Stimulated activated CD8-positive, alpha-beta memory T cell treated with anti-CD3 and anti-CD28 coated beads, Interleukin-7, amount 100 ng/mL, for 48 hours (primary cell): ENCODE measurements at places on chromosomes 3 and 15.

GRCh38 chr3:196323016-196323415 is 5.0 kb upstream of the DYNLT2B start:
- no peak for DNase-seq

GRCh38 chr3:100864471-100865250 is 128.6 kb downstream of the ABI3BP start:
- DNase-seq, result no peak

GRCh38 chr3:169790687-169791429 is 17.7 kb downstream of the MYNN start:
- no peak for DNase-seq

DNA sequence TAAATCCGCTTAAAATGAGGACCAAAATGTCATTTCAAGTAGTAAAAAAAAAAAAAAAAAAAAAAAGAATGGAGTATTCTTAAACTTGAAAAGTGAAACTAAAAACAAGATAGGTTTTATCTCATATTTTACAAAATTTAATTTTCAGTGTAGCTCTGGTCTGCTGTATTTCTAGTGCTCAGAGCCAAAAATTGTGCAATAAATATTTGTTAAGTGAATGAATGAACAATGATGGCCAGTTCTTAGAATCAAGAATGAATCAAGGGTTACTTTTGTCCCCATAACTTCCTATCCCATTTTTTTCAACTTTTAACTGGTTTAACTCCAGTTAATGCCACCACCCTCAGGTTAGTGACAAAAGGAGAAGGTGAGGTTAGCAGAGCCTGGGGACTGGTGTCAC is 214.4 kb downstream of the ABHD5 start:
- DNase-seq, result no peak

GRCh38 chr3:125511420-125512118 is 8.4 kb downstream of the SNX4 start:
- no peak for DNase-seq

- peak; percentile 1 for DNase-seq
Observed at GRCh38 chr3:188000361-188000861, 153.5 kb upstream of the LPP start.

- no peak for DNase-seq
Observed at GRCh38 chr15:31412824-31413223, 86.2 kb downstream of the KLF13 start.

DNA sequence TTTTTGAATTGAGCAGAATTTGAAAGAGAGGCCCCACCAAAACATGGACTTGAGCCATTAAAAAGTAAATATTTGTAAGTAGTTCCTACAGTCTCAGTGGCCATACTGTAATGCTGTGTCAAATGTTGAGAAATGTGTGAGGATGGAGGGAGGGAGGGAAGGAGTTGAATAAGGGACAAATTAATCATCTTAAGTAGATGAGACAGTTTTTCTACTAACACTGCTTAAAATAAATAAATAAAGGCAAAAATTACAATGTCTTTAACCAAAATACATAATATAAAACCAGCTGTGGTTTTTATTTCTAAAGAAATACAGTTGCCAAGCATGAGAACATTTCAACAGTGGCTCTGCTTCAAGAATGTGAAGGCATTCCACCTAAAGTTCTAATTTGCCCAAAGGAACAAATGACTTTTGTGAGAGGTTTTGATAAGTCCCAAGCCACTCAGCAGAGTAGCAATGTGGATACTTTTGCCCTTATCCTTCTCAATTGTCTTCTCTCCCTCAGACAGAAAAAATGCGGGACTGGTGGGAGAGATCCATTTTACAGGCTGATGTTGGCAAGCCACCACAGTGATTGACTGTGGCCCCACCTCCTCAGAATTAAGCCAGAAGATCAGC is 427.0 kb upstream of the RARB start:
- no peak for DNase-seq

DNA sequence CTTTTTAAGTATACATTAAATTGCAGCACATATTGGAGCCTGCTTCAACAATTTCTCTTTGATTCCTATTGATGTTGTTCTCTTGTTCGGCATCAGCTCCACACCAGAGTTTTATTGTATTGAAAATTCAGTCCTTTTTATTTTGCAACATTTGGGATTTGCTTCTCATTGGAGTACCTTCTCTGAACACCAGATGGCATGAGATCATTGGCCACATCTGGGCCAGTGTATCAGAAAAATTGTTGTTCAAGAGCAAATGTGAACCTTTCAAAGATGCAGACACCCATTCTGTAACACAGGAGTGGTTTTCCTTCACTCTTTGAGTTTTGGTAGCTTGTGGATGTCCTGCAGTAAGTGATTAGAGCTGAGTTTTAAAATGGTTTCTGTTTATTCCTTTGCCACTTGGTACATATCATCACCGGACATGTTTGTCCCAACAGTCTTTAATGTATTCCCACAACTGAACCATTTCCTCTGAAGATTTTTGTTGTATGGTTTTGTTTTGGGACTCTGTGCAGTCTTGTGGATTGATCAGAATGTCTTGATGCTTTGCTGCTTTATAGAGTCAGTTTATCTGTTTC is 96.1 kb downstream of the MCTP2 start:
- no peak for DNase-seq

DNA sequence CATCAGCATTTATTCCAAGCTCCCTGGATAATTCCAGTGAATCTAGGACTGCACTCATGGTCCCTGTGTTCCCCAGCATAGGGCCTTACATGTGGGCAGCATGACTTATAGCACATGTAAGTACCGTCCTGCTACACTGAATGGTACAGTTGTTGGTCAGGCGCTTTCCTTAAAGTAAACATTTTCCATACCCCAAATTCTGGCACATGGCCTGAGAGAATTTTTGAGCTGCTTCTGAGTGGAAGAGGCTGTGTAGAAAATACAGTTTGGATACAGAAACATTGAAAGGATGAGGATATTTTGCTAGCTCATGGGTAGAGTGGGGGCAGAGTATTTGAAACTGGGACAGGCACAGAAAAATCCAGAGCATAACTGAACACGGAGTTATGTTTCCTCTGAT is 27.6 kb downstream of the CORO2B start:
- no peak for DNase-seq

DNA sequence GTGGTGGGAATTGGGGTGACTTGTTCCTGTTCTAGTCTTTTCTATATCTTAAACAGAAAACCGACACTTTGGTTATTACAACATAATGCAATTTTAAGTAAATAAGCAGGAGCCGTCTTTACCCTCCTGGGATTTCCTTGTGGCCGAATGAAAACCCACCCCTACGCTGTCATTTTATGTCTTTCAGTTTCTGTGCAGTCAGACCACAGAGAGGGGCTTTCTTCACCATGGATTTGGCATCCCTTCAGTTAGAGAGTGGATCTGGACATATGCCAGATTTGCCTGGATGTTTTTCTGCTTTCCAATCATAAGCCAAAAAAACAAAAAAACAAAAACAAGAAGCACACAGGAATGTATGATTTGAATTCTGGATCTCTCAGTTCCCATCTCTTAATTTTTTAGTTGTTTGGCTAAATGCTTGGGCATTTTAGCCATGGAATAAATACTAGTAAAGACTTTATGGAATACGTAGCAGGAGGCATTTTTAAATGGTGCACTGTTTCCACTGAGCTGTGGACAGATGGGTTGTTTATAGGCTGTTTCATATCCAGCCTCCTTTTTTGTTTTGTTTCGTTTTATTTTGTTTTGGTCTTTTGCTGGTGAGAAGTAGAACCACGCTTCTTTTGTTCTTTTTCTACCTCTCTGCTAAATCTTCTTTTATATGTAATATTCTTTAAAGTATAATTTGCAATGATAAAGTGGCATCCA is 272.9 kb downstream of the FEZF2 start:
- no peak for DNase-seq

GRCh38 chr3:12777171-12777570 is 18.1 kb upstream of the TMEM40 start:
- no peak for DNase-seq

DNA sequence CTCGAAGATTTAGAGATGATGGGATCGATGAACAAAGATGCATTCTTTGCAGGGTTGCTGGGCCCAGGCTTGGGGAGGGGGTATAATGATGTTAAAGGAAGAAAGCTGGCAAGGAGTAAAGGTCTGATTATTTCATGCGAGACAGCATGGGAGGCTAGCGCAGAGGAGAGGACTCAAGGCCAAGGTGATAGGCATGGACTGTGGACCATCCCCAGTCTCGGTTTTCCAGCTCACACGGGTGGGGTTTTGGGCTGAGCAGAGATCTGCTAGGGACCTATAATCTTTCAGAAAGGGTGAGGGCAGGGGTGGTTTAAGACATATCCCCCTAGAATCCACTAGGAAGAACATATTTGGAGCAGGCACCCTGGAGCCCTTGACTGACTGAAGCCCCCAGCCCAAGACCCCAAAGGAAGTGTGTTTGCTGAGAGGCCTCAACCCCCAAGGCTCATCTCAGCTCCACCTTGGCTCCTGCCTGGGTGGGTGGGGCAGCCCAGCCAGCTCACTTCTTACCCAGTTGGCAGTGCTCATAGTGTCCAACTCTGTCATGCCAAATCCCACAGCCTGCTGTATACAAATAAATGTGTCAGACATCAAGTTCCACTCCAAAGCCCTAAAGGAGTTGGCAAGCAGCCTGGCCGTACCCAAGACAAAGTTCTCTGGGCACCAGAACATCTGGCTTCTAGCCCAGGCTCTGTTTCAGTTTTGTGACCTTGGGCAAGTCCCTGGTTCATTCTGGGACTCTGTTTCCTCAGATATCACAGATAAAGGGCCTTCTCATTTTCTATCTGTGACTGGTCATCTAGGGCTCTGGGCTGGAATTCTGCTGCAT is 17.9 kb downstream of the ACSBG1 start:
- no peak for DNase-seq

DNA sequence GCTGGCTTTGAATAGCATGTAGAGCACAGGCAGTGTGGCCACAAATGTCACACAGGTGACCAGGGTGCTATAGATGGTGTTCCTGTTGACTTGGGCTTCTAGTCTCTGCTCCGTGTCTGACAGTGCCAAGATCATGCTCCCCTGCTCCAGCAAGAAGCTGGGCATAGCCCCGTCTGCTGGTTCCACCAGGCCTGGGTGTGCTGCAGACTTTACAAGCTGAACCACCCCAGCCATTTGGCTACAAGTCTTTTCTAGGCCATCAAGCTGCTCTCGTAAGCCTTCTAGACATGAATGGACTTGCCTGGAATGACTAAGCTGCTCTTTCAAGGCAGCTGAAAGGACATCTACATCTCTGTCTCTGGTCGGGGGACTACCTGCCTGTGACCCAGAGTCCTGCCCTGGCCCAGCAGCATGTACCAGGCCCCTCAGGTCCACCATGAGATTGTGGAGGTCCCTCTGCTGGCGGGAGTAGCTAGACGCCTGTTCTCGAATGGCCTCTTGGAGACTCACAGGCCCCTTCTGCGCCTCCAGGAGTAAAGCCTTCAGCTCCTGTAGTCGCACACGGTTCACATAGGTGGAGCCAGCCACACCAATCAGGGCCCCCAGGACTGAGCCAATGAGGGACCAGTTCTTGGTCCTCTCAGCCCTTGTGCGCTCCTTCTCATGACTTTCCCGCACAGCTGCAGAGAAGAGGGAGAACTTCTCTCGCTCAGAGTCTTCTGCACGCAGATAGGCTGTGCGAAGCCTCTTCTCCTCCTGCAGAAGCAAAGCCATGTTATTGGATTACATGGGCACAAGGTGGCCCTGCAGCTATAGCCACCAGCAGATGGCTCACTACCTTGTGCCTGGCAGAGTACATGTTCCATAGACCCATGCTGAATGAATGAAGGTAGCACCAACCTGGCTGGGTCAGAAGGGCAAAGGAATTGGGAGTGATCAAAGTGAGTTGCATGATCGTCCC is 2.8 kb upstream of the PLXNB1 start:
- no peak for DNase-seq

GRCh38 chr3:56260262-56260661 is 208.0 kb downstream of the ERC2 start:
- DNase-seq, result no peak

DNA sequence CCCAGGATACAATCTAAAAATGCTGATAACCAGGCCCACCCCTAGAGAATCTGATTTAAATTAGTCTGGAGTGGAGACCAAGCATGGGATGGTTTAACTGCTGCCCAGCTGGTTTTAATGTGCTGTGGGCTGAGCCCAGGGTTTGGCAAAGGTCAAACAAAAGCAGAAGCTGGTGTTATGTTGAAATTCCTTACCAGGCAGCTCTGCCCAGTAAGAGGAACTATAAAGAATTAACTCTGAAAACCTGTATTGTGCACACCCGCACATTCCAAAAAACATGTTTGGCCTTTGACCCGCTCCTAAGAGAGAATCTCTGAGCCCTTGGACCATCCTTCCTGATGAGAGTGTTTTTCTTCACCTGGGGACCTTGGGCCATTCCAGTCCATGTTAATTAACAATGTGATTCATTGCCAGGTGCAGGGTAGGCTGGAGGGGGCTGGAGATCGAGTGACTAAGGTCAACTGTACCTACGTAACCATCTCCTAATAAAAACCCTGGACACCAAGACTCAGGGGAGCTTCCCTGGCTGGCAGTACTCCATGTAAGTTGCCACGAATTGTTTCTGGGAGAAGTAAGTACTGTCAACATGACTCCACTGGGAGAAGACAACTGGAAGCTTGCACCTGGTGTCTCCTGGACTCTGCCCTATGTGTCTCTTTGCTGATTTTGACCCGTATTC is 10.9 kb downstream of the CCDC13 start:
- DNase-seq, result no peak

- DNase-seq, result no peak
Observed at GRCh38 chr3:131109156-131109555, 82.5 kb downstream of the NEK11 start.

GRCh38 chr3:150887031-150887430 is 18.2 kb downstream of the MINDY4B start:
- no peak for DNase-seq

DNA sequence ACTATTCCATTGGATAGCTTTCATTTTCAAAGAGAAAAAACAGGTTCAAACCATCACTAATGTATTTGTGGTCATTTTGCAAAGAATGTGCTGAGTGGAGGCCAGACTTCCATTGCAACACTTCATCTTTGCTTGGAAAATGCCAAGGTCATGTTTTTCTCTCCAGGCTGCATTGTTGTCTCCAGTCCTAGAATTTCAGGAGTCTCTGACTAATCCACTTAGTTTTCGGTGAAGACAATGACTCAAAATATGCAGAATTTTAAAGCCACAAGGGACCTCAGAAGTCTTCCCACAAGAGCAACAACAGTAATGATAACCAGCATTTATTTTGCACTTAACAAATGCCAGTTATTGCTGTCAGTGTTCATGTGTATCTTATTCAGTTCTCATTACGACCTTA is 277.0 kb downstream of the RYR3 start:
- DNase-seq, result no peak

DNA sequence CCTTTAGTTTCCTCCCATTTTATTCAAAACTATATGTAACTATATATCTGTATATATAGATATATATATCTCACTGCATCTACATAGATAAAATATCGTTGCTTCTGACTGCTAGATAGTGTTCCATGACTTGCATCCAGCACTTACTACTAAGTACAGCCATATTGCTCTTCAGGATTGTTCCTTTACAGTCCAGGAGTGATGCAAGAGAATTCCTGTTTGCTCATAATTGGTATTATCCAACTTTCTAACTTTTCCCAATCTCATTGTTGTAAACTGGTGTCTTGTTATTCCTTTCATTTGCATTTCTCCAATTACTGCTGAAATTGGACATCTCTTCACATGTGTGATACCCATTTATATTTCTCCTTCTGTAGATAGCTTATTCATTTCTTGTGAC is 99.8 kb upstream of the STRIT1 start:
- no peak for DNase-seq

GRCh38 chr15:67165254-67166253 is 88.9 kb downstream of the AAGAB start:
- no peak for DNase-seq
